ENCODE measurements at places on chromosomes 3 and 15. TPM values are rescaled to one million over a fixed set of nuclear protein-coding genes. Genes with fewer than 3 reads are reported as not detected.

The NUSAP1 gene
- 127 TPM for total RNA-seq

The GATA2 gene
- 74.6 TPM for total RNA-seq

The GOLGA6C gene
- total RNA-seq: not detected

The ADCY5 gene
- 1.4 TPM for total RNA-seq

The XCR1 gene
- not detected for total RNA-seq

The CLDN11 gene
- total RNA-seq: 1.9 TPM

The CAMKV gene
- total RNA-seq: 0.85 TPM
